CD8-positive, alpha-beta memory T cell (primary cell): ENCODE measurements at places on chromosomes 1 and 21. TPM values are rescaled to one million over a fixed set of nuclear protein-coding genes. Genes with fewer than 3 reads are reported as not detected.

GRCh38 chr1:21495225-21495820 lies 13.9 kb upstream of the ALPL start:
- DNase-seq, result no peak

DNA sequence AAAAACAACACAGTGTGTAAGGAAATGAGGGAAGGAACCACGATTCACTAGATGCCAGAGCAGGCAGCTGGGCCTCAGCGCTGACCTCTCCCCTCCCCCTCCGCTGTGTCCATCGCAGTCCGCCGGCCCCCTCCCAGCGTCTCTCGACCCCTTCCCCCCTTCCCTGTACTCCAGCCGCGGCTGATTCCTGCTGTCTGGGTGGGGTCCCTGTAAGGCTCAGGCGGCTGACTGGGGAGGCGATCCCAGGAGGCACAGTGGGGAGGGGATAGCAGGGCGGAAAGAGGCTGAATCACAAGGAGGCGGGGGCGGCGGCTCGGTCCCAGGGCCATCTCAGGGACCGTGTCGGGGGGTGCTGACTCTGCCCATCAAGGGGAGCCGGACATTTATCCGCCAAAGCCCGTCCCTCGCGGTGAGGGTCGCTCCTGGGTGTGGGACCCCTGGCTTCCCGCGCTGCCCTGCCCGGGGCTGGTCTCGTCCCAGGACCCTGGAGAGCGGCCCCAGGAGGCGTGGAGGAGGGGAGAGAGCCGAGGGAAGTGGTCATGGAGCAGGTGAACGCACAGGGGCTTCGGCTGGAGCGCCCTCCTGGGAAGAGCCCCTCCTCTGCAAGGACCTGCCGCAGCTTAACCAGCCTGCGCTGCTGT lies 241.9 kb downstream of the PTPRU start:
- no peak for DNase-seq

The CD52 gene
- total RNA-seq, result 388 TPM

DNA sequence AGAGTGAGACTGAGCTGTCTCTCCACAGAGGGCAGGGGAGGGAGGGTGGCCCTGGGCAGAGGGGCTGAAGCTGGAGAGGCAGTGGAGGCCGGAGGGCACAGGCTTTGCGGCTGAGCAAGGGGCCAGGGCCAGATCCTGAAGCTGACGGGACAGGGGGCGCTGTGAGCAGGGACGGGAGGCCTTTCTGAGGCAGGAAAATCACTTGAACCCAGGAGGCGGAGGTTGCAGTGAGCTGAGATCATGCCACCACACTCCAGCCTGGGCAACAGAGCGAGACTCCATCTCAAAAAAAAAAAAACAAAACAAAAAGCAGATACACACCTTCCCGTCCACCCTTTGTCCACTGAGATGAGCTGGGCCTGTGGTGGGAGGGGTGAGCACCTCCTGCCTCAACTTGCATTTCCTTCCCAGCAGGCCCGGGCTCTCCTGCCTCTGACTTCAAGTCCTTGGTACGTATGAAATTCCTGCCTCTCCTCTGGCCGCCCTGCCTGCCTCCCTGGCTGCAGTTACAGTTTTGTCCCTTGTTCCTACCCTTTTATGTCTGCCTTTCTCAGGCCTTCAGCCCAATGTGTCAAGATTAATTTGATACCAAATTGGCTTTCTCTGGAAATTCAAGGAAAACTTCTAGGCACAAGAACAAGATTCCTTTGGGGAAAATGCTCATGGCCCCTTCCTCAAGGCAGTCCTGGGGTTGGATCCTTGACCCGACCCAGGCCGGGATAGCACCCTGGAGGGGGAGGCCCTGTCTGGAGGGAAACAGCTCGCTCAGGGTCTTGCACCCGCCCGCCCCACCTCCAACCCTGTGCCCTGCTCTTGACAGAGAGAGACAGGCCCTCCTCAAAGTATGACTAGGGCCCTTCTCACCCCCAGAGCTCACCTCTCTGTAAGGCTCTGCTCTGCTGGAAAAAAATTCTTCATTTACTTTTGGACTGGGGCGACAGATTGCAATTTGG lies 11.2 kb upstream of the ADAMTSL4 start:
- no peak for DNase-seq

DNA sequence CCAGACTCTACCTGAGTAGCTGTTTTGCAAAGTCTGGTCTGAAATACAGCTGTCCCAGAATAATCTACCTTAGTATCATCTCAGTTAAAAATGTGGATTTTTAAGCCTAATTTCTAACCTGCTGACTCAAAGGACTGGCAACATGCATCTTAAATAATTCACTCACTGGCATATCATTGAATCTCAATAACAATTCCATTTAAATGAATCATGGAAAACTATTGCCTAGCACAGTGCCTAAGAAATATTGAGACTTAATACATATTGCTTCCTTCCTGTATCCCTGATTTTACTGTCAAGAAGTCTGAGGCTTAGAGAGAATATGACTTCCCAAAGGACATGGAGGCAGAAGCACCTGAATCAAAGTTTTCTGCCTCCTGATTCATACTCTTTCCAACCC lies 3.1 kb downstream of the CCDC190 start:
- no peak for DNase-seq

DNA sequence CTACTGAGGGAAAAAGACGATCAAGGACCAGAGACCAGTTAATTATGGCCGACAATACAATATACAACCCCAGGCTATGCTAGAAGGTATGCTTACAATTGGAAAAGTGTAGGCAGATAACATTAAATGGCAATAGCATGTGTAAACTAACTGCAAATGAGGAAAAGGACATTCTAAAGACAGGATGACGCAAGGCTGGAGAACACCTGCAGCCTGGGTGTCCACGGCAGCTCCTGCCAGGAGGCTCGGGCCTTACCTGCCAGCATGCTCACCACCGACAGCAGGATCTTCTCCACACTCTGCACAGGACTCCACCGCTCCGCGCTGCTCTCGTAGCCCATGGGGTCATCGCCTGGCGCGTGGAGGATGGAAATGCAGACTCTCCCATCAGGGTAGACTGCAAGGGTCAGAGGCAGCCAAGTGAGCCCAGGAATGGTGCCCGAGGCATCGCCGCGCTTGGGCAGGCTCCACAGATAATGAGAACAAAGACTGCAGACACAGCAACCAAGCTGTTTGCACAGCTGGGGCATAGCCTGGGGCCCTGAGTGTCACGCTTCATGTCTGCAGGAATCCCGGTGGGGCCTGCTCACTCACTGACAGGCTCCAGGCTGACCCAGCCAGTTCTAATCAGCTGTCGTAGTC lies 28.2 kb downstream of the UBE2G2 start:
- no peak for DNase-seq

- no peak for DNase-seq
Measured at GRCh38 chr1:208997726-208998312, 585.7 kb upstream of the CAMK1G start.

GRCh38 chr1:86258101-86258500 lies 101.5 kb upstream of the COL24A1 start:
- no peak for DNase-seq

The ZYG11B gene
- total RNA-seq, result 11.9 TPM

The CFAP57 gene
- total RNA-seq, result 0.33 TPM

The FCER1G gene
- total RNA-seq, result 5.1 TPM
